ENCODE measurements at places on chromosomes 5 and 9. TPM values are rescaled to one million over a fixed set of nuclear protein-coding genes. Genes with fewer than 3 reads are reported as not detected.

PCDHB2 gene
- 3.4 TPM for total RNA-seq

TRIM52 gene
- 5.4 TPM for total RNA-seq

PCDHGA6 gene
- total RNA-seq, result 0.12 TPM

KIAA0825 gene
- 0.71 TPM for total RNA-seq

SCAI gene
- total RNA-seq, result 2.6 TPM

PROB1 gene
- total RNA-seq, result 0.12 TPM

AK8 gene
- total RNA-seq, result 1.1 TPM

CTXN3 gene
- not detected for total RNA-seq

OBP2B gene
- not detected for total RNA-seq

ARSI gene
- 31.8 TPM for total RNA-seq

C5orf52 gene
- not detected for total RNA-seq
